ENCODE measurements at places on chromosomes 6 and 20.

DNA sequence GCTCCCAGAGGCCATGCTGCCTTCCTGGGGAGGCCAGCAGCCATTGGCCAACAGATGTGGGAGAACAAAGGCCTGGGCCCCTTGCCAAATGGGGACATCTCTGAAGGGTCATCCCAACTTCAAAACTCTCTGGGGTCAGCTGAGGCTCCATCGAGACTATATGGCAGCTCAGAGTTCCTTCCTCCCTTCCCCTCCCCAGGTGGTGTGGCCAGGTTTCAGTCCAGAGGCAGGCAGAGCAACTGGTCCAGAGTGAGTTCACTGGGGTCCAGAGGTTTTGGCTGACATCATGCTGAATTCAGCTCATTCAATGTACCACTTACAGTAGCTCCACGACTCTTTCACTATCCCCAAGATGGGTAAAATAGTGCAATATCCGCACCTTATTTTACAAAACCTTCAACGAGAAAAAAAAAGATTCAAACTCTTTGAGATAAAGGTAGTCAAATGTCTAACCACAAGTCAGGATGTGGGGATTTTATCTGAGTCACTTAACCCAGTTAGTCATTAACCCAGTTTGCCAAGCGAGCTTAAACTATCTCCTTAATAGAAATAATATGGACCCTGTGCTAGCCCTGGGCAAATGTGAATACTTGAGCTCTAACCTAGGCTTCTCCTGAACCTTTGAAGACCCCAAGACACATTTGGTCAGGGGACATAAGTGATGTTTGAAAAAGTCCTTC lies 108.4 kb upstream of the PLEKHG1 start:
- peak; percentile 56 for DNase-seq

DNA sequence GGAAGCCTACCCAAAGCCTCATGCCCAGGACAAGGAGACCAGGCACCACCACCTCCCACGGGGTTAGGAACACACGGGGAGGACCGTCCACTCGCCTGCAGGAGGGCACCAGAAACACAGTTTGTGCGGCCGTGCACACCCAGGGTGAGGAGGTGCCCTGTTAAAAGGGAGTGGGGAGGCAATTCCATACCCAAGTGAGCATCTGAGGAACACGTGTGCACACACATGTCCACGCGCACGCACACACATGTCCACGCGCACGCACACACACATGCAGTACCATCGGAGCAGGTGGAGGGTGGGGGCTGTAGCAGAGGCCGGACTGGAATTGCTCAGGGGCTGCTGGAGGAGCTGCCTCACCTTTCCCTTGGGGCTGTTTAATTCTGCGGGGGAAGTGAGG lies 259.4 kb downstream of the TAF4 start:
- no peak for DNase-seq

GRCh38 chr6:150380256-150380655 lies 11.4 kb downstream of the IYD start:
- DNase-seq, result no peak

DNA sequence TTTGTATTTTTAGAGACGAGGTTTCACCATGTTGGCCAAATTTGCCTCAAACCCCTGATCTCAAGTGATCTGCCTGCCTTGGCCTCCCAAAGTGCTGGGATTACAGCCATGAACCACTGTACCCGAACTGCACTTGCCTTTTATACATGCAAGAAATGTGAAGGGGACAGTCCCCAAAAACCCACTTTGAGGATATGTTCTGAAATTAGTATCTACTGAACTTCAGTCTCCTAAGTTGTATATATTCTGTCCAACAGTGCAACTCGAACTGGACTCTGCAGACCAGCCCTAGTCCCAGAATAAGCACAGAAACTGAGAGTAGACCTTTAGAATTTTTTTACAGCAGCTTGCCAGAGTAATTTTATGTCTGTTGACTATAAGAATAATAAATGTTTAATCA lies 28.5 kb downstream of the BACH2 start:
- DNase-seq, result no peak

GRCh38 chr6:88045521-88046136 lies 2.0 kb upstream of the SPACA1 start:
- no peak for DNase-seq

- no peak for DNase-seq
Measured at GRCh38 chr20:2794866-2795447, 5.5 kb downstream of the CPXM1 start.

DNA sequence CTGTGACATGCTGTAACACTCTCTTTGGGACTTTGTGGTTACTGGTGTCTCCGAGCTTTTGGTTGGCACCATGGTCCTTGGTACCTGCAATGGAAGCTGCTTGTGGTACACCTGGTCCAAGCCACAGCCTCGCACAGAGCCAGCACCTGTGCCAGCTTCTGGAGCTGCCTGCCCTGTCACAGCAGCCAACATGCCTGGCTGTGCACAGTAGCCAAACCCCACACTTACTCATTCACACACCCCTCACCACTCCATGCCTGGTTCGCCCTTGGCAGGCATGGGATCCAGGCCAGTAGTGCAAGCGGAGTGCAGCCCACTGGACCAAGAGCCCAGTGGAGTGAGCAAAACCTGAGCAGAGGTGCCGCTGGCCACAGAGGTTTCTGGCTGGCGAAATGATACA lies 459.9 kb downstream of the TBC1D32 start:
- no peak for DNase-seq

GRCh38 chr20:22339946-22340345 lies 244.4 kb downstream of the FOXA2 start:
- no peak for DNase-seq

- DNase-seq, result no peak
Measured at GRCh38 chr6:43860285-43860684, 90.3 kb downstream of the VEGFA start.

DNA sequence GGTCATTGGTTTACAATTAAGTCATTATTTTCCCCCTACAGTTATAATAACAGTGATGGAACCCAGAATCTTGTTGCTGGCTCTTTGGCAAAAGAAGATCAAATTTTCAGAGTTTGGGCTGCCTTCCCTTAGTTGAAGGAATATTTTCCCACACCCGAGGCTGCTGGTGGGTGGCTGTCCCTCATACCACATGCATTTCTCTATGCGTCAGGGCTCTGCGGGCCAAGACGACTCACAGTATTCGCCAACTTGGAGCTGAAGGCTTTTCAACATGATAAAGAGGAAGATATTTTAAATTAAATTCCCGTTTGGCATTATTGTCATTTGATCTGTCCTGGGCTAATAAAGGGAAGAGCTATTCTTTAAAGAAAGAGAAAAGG lies 102.2 kb upstream of the SASH1 start:
- no peak for DNase-seq

GRCh38 chr6:163415620-163416556 lies 1.4 kb downstream of the QKI start:
- DNase-seq, result peak; percentile 25

- DNase-seq, result peak; percentile 11
Measured at GRCh38 chr6:3977875-3978711, 100.8 kb downstream of the FAM217A start.

GRCh38 chr6:166192557-166192956 lies 24.9 kb upstream of the TBXT start:
- no peak for DNase-seq

GRCh38 chr6:170416303-170416702 lies 109.7 kb downstream of the FAM120B start:
- DNase-seq, result no peak

- DNase-seq, result no peak
Measured at GRCh38 chr6:18213439-18213838, 50.9 kb downstream of the DEK start.

DNA sequence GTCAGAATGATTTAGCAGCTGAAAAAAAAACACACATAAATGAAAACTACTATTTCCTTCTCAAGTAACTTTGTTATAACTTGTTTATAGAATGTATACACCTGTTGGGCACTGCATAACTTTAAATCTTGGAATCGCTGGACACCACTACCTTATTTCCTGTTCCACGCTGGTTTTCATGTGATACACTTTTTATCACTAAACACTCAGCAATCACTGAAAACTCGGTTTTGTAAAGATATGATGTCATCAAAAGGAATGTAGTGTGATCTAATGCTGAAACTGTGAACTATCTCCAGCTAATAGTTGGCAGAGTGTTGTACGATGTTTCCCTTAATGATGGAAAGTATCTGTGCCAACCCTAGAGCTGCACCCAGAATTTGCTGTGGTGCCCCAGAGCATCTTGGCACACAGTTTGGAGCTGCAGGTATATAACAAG lies 127.9 kb downstream of the BACH2 start:
- no peak for DNase-seq

DNA sequence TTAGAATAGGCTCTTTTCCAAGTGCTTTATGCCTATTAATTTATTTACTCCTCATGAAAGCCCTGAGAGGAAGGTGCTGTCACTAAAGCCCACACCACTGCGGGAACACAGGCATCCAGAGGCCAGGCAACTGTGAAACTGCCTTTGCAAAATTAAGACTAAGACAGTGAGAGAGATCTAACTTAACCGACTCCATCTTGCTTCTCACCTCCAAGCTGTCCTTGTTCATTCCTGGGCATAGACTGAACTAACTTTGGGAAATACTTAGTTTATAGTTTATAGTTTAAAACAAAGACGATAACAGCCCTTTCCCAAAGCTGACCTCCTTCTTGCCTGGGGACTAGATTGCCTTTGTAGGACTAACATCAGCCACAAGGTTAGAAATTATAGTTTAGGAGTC lies 80.1 kb downstream of the RSPH3 start:
- no peak for DNase-seq

DNA sequence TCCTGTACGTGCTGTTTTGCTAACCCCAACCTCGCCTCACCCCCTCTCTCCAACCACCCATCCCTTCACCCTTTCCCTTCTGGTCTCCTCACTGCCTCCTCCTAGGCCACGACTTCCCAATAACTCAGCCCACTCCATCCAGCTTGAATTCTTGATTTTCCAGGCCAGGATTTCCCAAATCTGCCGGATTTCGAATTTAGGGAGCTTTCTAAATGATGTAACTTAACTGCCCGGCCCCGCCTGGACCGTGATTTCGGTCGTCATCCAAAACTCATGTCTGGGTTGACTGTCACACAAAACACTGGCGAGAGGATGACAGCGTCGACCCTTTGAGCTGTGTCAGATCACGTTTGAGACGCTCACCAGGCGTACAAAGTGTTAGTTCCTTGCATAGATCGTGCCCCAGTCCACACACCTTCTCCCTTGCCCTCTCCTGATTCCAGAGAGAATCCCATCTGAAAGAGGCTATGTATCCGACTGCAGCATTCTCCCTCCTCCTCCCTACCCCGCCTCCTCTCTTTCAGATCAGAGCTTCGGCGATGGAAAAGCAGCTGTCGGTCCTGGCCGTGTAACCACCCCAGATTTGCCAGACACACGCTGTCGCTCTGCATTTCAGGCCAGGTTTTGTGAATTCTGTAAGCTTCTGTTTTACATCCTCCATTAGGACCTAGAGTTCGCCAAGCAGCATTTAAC lies 168.2 kb downstream of the GPX5 start:
- DNase-seq, result no peak

DNA sequence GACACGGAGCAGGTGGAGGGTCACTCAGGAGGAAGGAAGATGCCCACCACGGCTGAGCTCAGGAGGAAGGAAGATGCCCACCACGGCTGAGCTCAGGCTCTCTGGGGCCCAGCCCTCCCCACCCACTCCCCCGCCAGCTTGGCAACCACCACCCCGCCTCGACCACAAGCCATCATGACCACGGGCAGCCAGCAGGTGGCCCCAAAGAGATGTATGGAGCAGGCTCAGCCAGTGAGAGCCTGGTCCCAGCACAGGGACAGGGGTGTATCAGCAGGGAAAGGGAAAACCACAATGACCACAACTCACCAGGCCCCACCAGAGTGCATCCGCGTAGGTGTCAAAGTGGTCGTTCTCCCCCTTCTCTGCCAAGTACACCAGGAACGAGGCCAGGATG lies 30.4 kb downstream of the KCNQ2 start:
- peak; percentile 42 for DNase-seq

DNA sequence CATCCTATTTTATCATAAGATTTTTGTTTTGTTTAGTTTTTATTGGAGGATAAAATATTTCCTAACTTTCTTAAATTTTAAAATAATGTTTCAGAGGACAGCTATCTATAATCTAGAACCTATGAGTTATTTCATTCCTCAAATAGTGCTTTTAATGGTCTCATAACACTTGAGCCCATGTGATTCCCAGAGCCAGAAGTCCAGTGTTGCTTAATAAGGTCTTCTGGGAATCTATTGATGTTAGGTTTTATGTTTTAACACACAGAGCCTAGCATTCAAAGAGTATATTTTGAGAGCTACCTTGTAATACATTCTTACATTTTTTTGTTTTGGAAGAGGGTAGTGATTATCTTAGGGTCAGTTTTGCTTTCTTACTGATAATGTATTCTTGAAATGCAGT lies 200.2 kb downstream of the CENPW start:
- DNase-seq, result no peak

DNA sequence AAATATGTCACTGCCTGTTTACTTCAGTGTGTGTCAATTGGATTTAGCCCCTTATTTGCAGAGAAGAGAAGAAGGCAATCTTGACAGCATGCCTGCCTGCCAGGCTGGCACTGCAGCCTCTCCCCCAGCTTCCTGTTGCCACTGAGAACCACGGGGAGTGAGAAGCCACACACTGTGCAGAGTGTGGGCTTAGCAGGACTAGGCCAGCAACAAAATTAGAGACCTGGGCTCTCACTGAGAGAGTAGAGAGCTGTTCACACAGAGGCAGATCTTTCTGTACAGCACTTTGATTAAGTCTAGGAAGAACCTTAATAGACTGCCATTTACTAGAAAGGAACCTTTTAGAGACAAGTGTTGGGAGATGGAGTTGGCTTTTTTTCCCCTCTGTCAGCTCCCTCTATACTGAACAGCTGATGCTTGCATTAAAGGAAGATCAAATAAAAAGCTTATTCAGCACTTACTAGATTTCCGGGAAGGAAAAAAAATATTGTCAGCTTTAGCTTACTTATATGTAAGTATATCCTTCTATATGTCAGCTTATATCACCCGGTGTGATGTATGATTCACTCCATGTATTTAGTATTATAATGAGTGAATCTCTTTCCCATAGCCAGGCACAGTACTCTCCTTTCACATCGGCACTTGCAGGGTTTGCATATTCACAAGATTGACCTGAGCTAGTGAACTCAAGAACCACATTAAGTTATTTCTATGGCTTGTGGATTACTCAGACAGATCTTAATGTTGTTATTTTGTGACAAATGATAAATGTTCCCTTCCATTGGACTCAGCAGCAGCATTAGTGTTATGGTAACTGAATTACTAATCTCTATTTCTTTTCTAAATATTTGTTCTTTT lies 851.0 kb upstream of the EPHA7 start:
- no peak for DNase-seq
